ENCODE measurements at places on chromosomes 12 and 14.

- no peaks in the 10 kb centered on the region for H3K27me3 ChIP-seq
- no peak for DNase-seq
- no peaks in the 10 kb centered on the region for H3K4me1 ChIP-seq
- H3K4me3 ChIP-seq, result no peak overlapping the region
- peaks cover 9% of the 10 kb centered on the region for H3K36me3 ChIP-seq
- no peak overlapping the region for H3K27ac ChIP-seq
Observed at GRCh38 chr12:107748472-107748871, 12.5 kb downstream of the PRDM4 start.

DNA sequence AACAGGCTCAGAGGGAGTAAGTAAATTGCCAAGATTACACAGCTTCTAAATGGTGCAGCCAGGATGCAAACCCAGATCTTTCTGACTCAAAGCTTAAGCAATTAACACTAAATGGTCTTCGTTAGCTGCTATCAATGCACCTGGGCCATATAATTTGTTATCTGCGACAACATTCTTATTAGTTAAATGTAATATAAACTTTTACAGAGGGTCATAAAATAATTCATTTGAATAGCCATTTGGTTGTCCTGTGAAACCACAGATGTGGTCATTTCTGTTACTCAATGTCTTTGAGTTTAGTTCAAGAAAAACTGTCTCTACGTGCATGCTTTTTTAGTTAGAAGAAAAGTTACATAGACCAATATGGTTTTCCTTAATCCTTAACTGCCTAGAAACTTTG, 22.1 kb upstream of the NAP1L1 start:
- no peaks in the 10 kb centered on the region for H3K27me3 ChIP-seq
- H3K36me3 ChIP-seq, result no peaks in the 10 kb centered on the region
- DNase-seq, result no peak
- H3K27ac ChIP-seq, result no peak overlapping the region
- peaks cover 5% of the 10 kb centered on the region for H3K4me1 ChIP-seq

DNA sequence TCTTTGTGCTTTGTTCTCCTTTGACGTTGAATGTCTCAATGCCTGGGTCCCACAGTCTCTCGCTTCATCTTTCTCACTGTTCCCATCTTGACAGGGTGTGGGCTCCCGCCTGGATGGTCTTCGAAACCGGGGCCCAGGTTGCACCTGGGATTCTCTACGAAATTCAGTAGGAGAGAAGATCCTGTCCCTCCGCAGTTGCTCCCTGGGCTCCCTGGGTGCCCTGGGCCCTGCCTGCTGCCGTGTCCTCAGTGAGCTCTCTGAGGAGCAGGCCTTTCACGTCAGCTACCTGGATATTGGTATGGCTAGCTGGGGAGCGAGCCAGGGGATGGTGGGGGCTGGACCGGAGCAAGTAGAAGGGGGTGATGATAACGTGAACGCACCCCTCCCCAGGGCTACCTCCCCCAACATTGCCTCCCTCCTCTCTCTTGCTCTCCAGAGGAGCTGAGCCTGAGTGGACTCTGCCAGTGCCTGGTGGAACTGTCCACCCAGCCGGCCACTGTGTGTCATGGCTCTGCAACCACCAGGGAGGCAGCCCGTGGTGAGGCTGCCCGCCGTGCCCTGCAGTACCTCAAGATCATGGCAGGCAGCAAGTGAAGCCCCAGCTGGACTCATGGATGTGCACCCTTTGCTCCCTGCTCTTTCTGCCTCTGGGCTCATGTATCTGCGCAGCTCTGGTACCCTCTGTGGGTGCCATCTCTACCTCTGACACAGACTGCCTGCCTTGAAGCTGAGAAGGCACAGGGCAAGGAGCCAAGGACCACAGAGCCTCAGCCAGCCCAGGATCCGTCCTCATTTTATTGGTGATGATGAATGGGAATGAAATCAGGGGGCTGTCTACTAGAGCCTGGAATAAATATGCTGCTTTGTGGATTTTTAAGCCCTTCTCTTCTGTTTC, 1.5 kb downstream of the NPFF start:
- no peak for DNase-seq
- H3K27ac ChIP-seq, result no peak overlapping the region
- no peak overlapping the region for H3K4me3 ChIP-seq
- no peaks in the 10 kb centered on the region for H3K36me3 ChIP-seq

- no peaks in the 10 kb centered on the region for H3K27me3 ChIP-seq
- DNase-seq, result peak; percentile 89
- peaks cover 2% of the 10 kb centered on the region for H3K4me1 ChIP-seq
- no peak overlapping the region for H3K4me3 ChIP-seq
- no peaks in the 10 kb centered on the region for H3K36me3 ChIP-seq
Observed at GRCh38 chr12:16184681-16185080, 92.8 kb downstream of the SLC15A5 start.

- no peak overlapping the region for H3K4me3 ChIP-seq
- H3K36me3 ChIP-seq, result no peaks in the 10 kb centered on the region
- H3K27me3 ChIP-seq, result no peaks in the 10 kb centered on the region
- DNase-seq, result peak; percentile 94
- peaks cover 2% of the 10 kb centered on the region for H3K4me1 ChIP-seq
Observed at GRCh38 chr12:49201595-49202295, 12.9 kb upstream of the TUBA1A start.

DNA sequence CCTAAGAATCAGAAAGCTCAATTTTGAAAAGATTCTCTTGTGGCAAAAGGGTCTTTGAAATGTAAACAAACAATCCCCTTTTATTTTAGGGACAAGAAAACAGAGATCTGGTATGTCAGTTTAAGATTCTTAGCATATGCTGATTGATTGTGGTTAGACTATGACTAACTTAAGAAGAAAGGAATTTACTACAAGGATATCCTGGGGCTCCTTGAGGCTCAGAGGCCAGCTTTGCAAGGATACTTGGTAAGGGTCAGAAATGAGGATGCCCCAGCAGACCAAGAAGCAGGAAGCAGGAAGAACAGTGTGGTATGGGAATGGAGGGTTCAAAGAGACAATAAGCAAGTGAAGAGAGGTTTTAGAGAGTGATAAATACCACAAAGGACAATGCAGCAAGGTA, 474.6 kb downstream of the ETNK1 start:
- no peaks in the 10 kb centered on the region for H3K4me1 ChIP-seq
- no peak overlapping the region for H3K27ac ChIP-seq
- no peaks in the 10 kb centered on the region for H3K36me3 ChIP-seq
- H3K27me3 ChIP-seq, result no peaks in the 10 kb centered on the region

DNA sequence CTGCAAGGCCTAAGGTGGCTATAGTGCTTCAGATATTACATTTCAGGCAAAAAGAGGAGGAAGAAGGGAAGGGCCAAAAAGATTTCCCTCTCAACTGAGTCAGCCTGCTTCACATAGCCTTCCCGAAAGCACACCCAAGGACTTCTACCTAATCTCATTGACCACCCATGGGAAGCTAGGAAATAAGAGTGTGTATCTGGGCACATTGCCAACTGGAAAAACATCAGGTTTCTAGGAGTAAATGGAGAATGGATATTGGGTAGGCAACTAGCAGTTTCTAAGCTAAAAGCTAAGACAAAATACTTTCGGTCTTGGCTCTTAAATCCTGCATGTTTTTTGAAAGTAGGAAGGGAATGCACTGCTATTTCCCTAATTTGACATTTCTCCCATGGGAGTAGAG, 221.7 kb upstream of the GRIP1 start:
- H3K27ac ChIP-seq, result no peak overlapping the region
- no peaks in the 10 kb centered on the region for H3K4me1 ChIP-seq
- no peak for DNase-seq
- no peak overlapping the region for H3K4me3 ChIP-seq

DNA sequence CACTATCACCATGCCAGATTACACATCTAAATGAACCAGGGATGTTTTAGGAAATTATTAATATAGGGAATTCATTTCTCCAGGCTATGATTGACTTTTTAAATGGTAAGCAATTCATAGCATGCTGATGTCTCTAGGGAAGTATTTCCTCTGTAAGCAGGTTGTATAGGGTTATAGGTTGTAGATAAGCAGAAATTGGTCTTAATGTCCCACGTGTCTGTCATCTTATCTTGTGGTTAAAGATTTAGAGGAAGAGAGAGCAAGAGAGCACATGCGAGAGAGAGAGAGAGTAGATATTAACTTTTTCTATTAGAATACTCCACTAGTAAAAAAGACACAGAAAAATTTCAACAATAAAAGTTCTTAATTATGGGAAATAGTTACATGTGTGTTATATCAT, 32.6 kb downstream of the TRHDE start:
- DNase-seq, result no peak
- no peak overlapping the region for H3K4me3 ChIP-seq
- no peaks in the 10 kb centered on the region for H3K27me3 ChIP-seq
- no peak overlapping the region for H3K27ac ChIP-seq
- no peaks in the 10 kb centered on the region for H3K36me3 ChIP-seq
- no peaks in the 10 kb centered on the region for H3K4me1 ChIP-seq

All from mesendoderm (in vitro differentiated cells).